Renal pelvis (tissue), 12 donors: ENCODE measurements at places on chromosomes 4 and X. TPM values are rescaled to one million over a fixed set of nuclear protein-coding genes. Genes with fewer than 3 reads are reported as not detected.

Gene HTN3
- polyA plus RNA-seq, result not detected

Gene NKX6-1
- not detected for polyA plus RNA-seq

- DNase-seq, result no peak
These were observed 1689.5 kb upstream of the PCDH10 start for GRCh38 chr4:131459430-131460101.

DNA sequence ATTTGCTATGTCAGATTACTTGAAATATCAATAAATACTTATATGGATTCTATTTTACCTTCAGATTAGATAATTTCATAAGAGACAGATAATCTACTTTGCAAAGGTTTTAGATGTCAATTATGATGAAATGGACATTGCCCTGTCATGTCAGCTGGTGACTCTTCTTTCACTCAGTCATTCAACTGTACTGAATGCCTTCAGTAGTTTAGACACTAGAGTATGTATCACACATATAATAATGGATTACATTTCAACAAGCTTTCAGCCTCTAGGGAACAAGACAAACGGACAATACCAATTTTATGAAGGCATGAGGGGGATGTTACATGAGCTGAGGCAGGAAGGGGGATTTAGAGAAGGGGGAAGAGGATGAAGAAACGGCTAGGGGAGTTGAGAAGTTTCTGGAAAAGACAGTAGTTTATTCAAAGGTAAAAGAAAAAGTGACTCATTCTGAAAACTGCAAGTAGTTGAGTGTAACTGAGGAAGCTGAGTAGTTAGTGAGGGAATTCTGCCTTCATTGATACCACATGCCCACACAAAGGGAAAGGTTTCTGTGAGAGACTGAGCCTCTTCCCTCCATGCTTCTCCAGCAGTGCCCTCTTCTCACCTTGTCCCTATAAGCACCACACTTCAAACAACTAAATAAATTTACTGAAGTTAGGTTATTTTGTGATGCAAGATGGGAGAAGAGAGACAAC, 25.7 kb downstream of the SLC9B2 start:
- no peak for DNase-seq

- DNase-seq, result no peak
These were observed 61.3 kb upstream of the CRMP1 start for GRCh38 chr4:5954056-5954760.

Gene ASB11
- polyA plus RNA-seq, result not detected

- no peak for DNase-seq
These were observed 216.1 kb upstream of the PSAPL1 start for GRCh38 chr4:7650606-7651385.

DNA sequence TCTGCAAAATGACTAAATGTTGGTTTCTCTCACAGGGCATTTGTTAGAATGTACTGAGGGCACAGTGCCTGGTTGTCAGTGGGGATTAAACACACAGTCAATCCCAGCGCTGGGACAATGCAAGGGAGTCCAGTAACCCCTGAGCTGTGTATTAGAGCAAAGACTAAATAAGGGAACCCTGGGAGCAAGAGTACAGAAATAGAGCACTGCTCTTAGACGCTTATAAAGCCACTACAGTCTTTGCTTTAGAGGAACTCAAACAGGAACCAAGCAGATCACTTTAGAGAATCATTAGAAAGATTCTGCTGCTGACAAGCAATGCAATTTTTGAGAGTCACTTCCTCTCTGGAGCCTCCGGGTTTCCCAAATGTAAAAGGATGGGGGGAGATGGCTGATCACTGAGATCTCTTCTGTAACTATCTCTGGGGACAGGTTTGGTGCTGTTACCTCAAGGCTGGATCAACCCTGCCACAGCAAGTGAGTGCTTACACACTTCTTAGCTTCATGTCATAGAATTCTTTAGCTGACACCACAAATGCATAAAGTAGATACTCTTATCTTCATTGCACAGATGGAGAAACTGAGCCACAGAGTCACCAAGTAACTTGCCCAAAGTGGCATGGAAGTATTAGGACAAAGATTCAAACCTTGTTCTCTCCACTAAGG, 137.8 kb upstream of the CPEB2 start:
- no peak for DNase-seq

GRCh38 chrX:69762340-69762739, 146.4 kb downstream of the EDA start:
- DNase-seq, result no peak

DNA sequence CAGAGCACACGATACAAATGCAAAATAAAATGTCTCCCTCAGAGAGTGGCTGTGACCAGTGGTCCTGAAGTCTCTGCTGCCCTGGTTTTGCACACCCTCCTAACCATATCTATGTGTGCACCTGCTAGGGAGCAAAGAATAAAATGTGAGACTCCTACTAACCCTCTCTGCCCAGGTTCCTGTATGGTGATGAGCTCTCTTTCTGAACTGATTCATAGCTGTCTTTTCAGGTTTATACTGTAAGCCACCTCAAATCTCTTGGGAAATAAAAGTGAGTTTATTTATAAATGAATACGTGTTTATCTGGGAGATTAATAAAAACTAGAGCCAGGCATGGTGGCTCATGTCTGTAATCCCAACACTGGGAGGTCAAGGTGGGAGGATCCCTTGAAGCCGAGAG, 126.0 kb upstream of the RBPJ start:
- DNase-seq, result no peak

Gene RENBP
- polyA plus RNA-seq, result 26.5 TPM

GRCh38 chrX:133983256-133983973, 2.0 kb downstream of the GPC3 start:
- no peak for DNase-seq

GRCh38 chrX:48864210-48864609, 28.8 kb upstream of the PCSK1N start:
- no peak for DNase-seq
